NCI-H187 (cell line): ENCODE measurements at places on chromosomes 3 and 15.

DNA sequence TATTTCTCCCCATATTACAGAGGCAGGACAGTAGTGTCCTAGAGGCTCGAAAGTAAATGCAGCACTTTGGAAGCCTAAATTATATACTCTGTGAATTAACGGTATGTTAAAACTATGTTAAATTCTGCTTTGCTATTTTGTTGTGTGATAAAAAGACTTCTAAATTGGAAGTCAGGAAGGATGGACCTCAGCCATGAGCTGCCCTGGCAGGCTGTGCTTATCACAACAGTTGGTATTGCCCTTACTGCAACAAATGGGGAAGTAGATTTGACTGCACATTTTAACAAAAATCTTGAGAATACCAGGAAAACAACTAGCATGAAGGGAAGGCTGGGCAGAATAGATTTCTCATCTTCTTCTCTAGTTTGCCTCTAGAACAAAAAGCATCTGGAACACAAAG is 706.6 kb downstream of the SI start:
- no peak for DNase-seq

DNA sequence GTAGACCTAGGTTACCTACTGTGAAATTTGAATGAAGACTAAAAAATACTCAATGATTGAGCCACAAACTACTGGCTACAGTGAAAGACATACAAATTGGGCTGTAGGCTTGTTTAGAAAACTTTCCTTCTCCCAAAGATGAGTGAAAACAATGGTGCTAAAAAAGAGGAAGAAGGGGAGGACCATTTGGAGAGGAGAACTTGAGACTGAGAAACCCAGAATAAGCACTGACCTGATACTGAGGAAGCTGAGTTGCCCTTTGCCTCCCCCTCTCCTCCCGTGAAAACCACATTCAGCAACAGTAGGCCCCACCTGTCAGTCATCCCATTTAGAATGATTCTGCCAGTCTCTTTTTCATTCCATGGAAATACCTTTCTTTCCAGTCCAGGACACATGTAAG is 484.0 kb upstream of the TGFBR2 start:
- DNase-seq = no peak

DNA sequence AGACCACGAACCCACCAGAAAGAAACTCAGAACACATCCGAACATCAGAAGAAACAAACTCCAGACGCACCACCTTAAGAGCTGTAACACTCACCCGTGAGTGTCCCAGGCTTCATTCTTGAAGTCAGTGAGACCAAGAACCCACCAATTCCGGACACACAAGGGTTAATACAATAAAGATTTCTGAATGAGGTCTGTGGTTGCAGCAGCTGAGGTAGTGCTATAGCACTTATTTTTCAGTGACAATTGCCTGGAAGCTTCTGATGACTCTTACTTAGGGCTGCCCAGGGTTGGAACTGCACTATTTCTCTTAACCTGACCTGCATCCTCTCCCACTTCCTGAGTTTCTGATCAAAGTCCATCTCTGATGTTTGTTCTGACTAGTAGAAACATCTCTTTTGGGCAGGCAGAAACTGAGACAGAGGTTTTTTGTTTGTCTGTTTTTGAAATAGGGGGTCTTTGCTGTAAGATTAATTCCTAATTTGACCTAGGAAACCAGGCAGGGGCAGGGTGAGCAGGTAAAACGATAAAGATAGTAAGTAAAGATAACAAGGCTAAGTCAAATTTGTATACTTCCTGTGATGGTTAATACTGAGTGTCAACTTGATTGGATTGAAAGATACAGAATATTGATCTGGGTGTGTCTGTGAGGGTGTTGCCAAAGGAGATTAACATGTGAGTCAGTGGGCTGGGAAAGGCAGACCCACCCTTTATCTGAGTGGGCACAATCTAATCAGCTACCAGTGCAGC is 169.1 kb downstream of the GAP43 start:
- DNase-seq = no peak

DNA sequence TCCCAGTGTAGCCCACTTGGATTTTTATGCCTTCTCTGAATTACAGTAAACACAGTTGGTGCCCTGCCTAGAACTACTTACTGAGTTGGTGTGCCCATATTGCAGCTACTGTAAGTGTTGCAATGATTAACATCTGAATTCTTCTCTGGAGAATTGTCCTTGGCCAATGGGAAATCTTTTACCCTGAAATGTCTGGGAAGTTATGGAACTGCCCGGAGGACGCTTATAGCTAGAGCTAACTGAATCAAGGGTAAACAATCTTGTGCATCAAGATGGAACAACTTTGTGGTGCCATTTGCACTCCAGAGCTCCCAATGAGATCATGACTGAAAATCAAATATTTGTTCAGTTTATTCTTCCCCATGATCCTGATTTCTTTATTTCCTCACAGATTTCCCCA is 246.7 kb upstream of the CBLB start:
- DNase-seq = no peak

- no peak for DNase-seq
These were observed 345.0 kb downstream of the GRM7 start for GRCh38 chr3:7205962-7206361.

DNA sequence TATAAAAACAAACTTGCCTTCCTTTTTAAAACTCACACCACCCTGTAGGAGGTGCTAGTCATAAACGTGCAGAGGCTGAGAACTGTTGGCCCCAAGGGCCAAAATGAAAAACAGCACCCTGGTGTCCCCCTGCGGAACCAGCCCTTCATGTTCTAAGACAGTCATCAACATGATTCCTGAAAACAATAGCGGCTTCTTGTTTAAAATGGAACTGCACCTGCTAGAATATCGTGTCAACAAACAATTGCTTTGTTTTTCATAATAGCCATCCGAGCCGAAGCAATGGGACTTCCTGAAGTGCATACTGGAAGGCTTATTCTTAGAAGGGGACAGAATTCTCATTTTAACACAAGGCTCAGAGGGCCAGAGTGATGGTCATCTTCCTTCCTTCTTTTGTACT is 43.7 kb downstream of the MECOM start:
- no peak for DNase-seq

DNA sequence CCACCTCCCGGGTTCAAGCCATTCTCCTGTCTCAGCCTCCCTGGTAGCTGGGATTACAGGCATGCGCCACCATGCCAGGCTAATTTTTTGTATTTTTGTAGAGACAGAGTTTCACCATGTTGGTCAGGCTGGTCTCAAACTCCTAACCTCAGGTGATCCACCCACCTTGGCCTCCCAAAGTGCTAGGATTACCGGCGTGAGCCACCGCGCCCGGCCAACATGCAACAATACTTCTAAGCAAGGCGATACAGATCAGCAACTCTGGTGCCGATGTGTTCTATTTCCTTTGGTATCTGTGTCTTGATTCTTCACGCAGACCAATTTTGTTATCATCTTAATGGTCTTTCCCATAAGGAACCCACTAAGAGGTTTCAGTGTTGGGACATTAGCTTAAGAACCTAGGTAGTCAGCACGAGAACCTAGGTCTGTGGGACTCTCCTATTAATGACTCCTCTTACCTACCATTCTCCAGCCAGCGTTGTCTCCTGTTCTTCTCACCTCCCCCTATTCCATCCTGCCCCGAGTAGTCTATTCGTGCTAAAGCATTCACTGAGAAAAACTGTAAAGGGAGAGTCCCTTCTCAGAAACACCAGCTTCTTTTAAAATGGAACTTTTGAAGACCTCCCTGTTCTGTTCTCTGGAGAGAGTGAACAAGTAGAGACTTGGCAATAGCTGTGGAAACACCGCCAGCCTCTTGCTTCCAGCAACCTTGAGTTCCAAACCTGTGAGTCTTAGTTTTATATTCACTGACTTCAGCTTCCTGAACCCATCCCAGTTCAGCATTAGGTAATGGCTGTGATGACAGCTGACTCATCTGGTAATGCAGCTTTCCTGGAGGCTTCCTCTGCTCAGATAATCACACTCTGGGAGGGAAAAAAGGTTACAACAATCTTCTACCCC is 61.2 kb downstream of the TSC22D2 start:
- DNase-seq = no peak

GRCh38 chr3:129917423-129918007 is 24.0 kb upstream of the TMCC1 start:
- no peak for DNase-seq

GRCh38 chr3:71874618-71875017 is 89.7 kb upstream of the PROK2 start:
- DNase-seq = no peak

DNA sequence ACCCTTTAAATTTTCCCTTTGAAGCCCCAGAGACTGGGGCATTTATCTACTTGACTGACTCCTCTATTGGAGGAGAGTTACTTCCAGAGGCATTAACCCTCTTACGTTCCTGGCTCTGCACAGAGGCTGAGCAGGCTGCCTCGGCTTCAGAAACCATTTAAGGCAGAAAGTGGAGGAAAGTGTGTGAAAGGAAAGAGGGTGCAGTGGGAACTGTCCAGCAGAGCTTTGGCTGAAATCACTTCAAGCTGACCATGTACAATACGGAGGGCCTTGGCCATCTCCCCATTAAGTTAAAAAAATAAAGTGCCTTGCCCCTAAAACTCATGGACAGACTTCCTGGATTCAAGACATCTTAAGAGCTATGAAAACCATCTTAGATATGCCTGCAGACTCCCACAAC is 238.7 kb downstream of the SV2B start:
- DNase-seq = no peak

- no peak for DNase-seq
These were observed 192.8 kb upstream of the RORA start for GRCh38 chr15:61421938-61422337.

- DNase-seq = no peak
These were observed 139.3 kb downstream of the CHSY1 start for GRCh38 chr15:101112336-101113113.

DNA sequence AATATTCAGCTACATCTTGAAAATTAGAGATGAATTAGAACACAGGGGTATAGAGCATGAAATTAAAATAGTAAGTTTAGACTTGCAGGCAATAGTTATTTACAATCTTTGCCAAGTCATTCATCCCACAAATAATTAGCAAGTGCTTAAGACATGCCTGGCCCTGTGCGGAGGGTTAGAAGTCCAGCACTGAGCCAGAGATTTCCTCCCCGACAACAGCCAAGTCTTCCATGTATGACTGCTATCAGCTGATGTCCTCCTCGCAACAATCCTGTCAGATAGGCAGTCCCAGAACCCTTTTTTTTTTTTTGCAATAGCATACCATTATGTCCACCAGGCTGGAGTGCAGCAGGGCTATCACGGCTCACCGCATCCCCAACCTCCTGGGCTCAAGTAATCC is 14.6 kb downstream of the SIN3A start:
- no peak for DNase-seq

DNA sequence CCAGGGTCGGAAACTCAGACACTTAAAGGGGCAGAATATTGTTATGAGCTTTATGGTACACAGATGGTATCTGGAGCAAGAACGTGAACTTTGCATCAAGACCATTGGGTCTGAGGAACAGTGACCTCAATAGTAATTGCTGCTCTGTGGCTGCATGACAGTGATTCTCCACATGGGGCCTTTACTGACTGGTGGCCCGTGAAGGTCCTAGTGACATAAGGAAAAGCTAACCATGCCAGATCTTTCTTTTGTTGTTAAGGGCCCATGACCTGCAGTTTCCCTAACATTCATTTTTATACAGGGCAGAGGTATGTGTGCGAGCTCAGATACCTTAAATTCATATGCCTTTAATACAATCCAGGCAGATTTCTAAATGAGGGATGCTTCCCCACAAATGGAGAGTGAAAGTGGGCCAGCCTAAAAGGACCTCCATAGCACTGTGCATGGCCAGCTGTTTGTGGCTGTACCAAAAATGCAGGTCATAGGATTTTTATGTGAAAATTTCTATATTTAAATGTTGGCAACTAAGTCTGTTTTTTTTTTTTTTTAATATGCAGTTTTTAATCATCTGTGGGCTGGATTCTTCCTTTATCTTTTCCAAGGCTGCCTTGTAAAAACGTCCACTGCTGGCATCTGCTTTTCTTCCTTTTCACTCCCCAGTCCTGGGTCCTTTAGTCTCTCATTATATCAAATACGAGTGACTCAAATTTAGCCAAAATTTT is 188.0 kb upstream of the IL12A start:
- no peak for DNase-seq

DNA sequence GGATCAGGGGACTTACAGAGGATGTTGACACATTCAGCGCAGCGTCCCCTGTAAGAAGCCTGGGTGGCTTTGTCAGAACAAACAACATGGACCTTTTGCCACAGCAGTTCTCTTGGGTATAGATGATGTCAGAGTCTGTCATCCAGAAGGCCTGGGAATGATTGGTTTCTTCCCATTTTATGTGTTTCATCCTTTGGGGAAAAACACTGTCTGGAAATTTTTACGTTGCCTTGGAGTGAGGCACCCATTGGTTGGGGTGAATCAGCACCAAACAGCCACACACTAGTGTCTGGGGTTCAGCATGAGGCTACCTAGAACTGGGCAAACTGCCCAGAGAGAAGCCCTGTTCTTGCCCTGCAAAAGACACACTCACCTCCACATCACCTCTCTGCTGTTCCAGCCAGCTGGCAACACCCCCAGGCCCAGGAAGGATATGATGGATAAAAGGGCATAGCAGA is 123.0 kb downstream of the FAM43A start:
- DNase-seq = no peak

DNA sequence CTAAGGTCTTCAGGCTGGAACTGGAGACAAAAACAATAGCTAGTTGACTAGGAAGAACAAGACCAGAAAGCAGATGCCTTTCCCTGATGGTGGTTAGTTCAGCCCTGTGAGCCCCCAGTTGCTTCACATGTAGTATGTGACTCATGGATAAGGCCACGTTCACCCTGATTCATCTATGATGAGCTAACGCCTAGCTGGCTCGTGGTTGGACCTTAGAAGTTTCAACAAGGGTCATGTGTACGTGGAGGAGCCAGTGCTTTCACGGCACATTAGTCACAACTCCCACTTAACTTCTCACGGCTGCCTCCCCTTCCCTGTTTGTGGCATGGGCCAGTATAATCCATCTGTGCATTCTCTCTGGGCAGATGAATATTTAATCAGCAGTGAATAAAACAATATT is 20.6 kb downstream of the COL8A1 start:
- no peak for DNase-seq

DNA sequence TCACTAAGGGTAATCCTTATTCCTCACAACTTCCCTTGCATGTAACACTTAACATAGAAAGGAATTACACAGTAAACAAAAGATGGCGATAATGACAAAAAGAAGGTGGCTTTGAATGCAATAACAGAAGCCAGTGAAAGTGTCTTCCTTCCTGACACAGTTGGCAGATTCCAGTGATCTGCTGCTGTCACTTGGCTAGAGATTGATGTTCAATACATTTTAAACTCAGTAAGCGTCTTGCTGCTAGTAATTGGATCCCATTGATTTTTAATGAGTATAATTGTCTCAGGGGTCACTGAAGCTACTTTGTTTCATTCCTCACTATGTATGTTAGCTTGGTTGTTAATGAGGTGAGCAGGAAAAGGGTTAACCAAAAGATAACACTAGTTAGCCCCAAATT is 692.7 kb downstream of the NTRK3 start:
- DNase-seq = no peak

- DNase-seq = no peak
These were observed 127.7 kb downstream of the IL1RAP start for GRCh38 chr3:190641564-190641963.

- no peak for DNase-seq
These were observed 3.9 kb upstream of the CXCR6 start for GRCh38 chr3:45939341-45939771.
